ENCODE measurements at places on chromosomes 3 and 15.

DNA sequence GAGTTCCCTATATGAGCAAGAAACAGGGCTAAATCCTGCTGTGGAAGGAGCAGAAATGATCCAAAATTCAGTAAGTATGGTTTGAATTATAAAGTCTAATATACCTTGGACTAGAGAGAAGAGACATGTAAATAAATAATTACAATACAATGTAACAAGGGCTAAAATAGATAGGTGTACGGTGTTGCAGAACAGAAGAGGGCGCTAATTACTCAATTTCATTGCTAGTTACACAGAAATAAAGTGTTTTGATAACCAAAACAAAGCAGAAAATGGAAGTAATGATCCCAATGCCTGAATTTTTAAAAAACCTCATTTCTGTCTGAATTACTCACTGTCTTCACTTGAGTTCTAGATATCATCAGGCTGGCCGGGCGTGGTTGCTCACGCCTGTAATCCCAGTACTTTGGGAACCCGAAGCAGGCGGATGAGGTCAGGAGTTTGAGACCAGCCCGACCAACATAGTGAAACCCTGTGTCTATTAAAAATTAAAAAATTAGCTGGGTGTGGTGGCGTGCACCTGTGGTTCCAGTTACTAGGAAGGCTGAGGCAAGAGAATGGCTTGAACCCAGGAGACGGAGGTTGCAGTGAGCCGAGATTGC, 8.3 kb upstream of the PLCH1 start:
- peak; percentile 51 for DNase-seq

GRCh38 chr3:59049671-59050331, at the start of gene CFAP20DC:
Gene CFAP20DC (minus strand): TSS chr3:59050025. CDS start chr3:59049631, 394 bp downstream.
- peak; percentile 94 for DNase-seq

DNA sequence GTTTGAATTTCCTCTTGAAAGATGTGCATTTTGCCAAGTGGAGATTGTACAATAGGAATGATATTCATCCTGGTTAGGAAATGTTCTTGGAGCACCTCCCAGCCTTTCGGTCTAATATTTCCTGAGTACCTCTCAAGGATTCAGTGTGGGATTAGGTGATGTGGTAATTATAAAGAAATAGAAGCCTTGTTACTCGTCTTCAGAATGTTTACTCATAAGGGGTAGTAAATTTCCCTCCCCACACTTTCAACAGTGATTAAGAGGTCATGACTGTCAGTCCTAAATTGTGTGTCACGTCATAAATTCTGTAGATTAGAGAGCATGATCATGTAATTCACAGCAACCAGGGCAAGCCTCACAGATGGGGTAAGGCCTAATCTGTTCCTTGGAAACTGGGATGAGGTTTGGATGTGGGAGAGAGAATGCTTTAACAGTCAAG, 633.1 kb upstream of the TBL1XR1 start:
- DNase-seq: peak; percentile 98

DNA sequence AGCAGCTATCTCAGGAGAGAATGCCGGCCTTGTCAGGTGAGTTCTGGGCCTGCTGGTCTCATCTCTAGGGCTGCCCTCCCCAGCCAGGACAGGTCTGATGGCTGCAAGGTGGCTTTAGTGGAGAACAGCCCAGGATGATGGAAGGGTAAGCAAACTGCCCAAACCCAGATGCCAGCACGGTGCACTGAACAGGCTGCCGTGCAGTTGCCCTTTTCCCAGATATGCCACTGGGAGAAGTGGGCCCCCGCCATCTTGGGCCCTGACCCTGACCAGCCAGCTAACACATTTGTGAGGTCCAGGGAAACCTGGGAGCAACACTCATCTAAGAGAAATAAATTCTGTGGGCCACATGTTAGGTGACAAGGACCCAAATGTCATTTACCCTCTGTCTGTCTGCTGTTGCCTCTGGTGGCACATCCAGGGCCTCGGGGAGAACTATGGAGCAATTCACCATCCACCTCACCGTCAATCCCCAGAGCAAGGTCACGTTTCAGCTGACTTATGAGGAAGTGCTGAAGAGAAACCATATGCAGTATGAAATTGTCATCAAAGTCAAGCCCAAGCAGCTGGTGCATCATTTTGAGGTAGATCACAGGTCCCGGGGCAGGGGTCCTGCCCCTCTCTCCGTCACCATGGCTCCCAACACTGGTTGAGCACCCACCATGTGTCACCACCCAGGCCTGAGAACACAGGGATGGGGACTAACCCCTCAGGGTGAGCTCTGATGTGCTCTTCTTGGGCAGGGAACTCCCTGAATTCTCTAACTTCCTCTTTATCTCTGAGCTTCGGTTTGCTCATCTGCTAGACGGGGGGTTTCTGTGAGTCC, 1.8 kb downstream of the ITIH1 start:
- DNase-seq: no peak

DNA sequence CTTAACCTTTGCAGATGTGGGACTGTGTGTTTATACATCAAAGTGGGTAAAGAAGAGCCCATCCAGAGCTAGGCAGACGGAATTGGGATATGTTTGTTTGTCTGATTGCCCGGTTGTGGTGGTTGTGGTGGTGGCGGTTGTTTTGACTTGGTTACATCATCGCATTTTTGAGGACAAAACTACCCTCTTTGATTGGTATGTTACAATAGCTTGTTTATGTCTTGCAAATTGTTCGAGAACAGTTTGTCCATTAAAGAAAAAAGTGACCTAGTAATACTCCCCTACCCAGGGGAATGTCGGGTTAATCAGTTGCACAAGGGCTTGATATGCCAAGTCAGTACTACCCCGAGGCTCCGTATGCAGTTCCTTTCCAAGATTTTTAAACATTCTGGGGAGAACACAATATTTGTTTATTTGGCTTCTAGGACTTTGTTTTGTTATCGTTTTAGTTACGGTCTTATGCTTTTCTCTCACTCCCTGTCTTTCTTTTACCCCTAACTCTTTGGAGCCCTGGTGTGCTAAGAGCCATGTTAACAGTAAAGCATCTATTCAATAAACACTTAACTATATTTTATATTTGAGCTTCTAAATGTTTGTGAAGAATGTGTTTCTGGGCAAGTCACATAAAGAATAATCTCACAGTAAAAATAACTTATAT, 315.4 kb downstream of the LPP start:
- DNase-seq: peak; percentile 69

DNA sequence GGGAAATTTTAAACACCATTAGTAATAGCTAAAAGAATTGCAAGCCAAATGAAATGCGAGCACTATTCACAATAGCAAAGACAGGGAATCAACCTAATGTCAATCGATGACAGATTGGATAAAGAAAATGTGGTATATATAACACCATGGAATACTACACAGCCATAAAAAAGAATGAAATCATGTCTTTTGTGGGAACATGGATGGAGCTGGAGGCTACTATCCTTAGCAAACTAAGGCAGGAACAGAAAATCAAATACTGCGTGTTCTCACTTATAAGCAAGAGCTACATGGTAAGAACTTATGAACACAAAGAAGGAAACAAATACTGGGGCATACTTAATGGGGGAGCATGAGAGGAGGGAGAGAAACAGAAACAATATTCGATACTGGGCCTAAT, 85.2 kb downstream of the FMN1 start:
- DNase-seq: no peak

DNA sequence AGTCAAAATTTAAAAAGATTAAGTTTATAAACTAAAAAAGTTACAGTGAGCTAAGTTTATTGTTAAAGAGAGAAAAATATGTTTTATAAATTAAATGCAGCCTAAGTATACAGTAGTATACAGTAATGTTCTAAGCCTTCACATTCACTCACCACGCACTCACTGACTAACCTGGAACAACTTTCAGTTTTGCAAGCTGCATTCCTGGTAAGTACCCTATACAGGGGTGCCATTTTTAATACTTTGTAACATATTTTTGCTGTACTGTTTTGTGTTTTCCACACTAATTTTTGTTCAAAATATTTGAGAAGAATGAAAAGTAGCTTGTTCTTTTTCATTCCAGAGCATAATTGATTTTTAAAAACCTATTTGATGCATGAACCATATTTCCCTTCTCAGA, 524.9 kb downstream of the RBMS3 start:
- DNase-seq: peak; percentile 32

- no peak for DNase-seq
These were observed 119.8 kb downstream of the SHQ1 start for GRCh38 chr3:72728329-72728889.

DNA sequence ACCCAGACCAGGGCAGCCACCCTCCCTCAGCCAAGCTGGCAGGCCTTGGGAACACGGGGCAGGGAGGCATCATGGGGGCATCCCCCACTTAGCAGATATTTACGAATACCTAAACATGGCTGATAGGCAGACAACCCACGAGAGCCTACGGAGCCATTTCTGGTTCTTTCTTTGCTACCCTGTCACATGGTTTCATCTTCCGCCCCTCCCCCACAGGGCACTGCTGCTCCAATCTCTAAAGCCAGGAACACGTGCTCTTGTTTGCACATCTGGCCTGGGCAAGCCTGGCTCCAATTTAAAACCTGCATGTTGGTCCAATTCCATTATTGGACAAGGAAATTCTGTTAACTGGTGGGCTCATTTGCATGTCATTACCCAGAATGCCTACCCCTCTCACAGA, 447.4 kb upstream of the NR2F2 start:
- no peak for DNase-seq

- no peak for DNase-seq
These were observed 24.0 kb downstream of the RASGRF1 start for GRCh38 chr15:79066391-79067071.

DNA sequence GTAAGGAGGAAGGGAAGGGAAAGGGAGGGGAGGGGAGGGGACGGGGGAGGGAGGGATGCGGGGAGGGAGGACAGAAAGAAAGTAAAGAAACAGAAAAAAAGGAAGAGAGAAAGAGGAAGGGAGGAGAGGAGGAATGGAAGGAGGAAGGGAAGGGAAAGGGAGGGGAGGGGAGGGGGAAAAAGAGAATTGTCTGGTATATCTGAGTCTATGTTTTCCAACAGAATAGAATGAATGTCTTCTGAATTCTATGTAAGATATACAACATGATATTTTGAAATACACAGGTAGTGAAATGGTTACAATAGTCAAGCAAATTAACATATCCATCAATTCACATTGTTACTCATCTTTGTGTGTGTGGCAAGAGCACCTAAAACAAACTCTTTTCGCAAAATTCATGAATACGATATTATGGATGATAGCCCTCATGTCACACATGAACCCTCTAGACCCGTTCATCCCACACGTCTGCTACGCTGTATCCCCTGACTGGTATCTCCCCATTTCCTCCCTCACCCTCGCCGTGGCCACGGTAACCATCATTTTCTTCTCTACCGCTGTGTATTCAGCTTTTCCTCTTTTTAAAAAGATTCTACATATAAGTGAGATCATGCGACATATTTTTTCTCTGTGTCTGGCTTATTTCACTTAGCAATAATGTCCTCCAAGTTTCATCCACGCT, 168.9 kb downstream of the XXYLT1 start:
- DNase-seq: no peak

DNA sequence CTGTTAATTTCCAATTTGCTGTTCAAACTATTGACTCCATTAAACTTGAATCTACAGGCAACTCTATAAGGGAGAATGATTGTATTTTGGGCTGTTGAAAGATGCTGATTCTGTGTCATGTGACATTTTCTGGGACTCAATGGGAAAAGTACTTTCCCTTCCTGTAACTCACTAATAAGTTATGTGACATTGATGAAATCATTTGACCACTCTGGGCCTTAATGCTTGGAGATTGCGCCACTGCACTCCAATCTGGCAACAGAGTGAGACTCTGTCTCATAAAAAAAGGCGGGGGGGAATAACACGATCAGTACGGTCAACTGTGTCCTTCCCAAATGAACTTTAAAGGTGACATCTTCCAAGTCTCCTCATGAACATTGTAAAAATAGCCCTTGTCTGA, 215.2 kb upstream of the SGO1 start:
- peak; percentile 78 for DNase-seq

DNA sequence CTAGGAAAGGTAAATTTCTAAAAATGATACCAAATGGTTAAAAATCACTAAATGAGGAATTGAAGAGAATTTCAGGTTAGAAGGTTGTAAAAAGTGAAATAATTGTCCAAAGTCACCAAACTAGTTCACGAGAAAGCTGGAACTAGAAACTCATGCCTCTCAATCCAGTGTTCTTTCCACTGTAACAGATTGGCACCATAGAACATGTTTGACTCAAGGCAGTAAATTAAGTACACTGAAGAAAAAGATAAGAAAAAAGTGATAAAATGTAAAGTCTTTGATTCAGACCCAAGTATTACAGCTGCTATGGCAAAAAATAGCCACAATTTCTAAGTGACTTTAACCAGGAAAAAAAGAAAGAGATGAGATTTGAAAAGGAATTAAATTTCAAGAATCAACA, 26.5 kb downstream of the ZBTB20 start:
- no peak for DNase-seq

DNA sequence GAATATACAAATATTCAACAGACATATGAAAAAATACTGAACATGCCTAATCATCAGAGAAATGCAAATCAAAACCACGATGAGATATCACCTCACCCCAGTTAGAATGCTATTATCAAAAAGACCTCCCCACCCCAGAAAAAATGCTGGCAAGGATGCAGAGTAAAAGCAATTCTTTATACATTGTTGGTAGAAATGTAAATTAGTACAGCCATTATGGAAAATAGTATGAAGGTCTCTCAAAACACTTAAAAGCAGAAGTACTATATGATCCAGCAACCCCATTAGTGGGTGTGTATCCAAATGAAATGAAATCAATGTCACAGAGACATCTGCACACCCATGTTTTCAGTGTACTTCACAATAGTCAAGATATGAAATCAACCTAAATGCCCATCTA, 308.7 kb downstream of the CHST2 start:
- no peak for DNase-seq

DNA sequence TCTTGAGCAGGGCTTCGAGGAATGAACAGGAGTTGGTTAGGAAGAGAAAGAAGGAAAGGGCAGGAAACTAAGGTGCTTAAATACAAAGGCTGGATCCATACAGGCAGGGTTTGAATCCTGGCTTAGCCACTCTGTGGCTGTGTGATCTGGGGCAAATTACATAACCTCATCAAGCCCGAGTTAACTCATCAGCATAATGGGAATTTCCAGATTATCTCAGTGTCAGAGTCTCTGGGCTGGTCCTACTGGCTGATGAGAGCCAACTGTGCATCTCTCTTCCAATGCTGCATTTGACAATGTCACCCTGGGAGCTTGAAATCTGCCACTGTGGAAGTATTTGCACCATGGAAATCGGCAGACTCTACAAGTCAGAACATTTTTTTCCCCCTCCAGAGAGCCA, 83.8 kb upstream of the SLC6A6 start:
- no peak for DNase-seq

DNA sequence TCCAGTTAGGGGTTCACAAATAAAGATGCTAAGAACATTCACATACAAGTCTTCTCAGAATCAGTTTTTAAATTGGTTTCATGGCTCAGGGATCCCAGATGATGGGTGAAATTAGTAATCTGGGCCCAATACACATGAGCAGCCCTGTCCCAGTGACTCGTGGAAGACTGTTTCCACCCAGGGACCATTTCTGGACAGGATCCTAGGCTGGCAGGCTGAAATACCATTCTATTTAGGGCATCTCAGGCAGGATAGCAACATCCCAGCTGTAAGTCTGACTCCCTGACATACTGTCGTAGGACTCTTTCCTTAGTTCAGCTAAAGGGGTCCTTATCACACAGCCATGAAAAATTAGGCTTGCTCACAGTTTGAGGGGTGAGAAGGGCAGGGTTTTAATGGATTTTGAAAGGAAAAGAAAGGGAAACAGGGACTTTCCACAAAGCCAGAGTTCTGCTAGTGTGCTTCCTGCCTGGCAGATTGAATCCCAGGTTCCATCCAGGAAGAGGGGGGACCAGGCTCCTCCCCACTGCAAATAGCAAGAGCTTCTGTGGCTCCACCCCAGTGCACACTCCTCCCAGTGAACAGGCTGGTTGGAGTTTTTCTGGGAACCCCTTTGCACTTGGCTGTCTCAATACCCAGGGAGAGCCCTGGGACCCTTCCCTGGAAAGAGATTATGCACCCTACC, 41.3 kb upstream of the LYZL4 start:
- DNase-seq: no peak
